ENCODE measurements at places on chromosomes 12 and 14. TPM values are rescaled to one million over a fixed set of nuclear protein-coding genes. Genes with fewer than 3 reads are reported as not detected.

MYH7 gene
- total RNA-seq: 0.10 TPM

GRCh38 chr14:104805326-104805678 is 4.4 kb downstream of the ZBTB42 start:
- DNase-seq: no peak
- H3K4me1 ChIP-seq: peaks cover 8% of the 10 kb centered on the region
- H3K27ac ChIP-seq: no peak overlapping the region
- no peaks in the 10 kb centered on the region for H3K27me3 ChIP-seq

MAP1LC3B2 gene
- not detected for total RNA-seq

SDS gene
- total RNA-seq: not detected

- no peaks in the 10 kb centered on the region for H3K27me3 ChIP-seq
- H3K4me1 ChIP-seq: peaks cover 11% of the 10 kb centered on the region
- H3K4me3 ChIP-seq: no peak overlapping the region
- DNase-seq: no peak
Measured at GRCh38 chr14:99599393-99599792, 4.6 kb downstream of the CCDC85C start.

DNA sequence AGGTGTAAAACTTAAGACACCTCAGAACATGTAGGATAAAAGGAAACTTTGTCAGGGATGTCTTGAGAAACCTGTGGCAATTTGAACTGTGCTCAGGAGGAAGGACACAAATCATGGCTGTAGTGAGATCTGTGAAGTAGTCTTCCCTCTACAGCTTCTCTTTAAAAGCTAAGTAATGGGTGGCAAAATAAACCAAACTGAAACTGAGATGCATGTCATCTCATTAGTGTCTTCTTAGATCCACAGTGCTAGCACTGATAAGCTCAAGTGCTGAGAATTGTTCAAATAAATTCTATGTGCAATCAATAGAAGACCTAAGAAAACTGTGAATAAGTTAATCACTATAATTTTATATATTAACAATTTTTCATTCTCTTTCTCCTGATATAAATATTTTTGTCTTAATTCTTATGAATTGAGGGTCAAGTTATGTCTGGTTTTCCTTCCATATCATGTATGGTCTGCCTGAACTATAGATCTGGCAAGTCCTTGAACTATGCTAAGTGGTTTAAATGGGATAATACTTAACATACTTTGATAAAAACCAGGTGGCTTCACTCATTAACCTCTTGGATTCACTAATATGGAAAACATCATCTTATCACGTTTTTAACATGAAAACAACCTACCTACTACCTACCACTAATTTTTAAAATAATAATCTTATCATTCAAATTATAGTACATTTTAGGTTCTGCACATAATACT is 27.2 kb downstream of the SYT1 start:
- no peaks in the 10 kb centered on the region for H3K27me3 ChIP-seq
- DNase-seq: no peak
- H3K27ac ChIP-seq: no peak overlapping the region
- H3K4me1 ChIP-seq: no peaks in the 10 kb centered on the region

- DNase-seq: no peak
- H3K4me1 ChIP-seq: no peaks in the 10 kb centered on the region
- no peaks in the 10 kb centered on the region for H3K27me3 ChIP-seq
Measured at GRCh38 chr12:119369907-119370546, 35.5 kb downstream of the CCDC60 start.

GRCh38 chr14:103519043-103519836 is 3.4 kb downstream of the CKB start:
- no peaks in the 10 kb centered on the region for H3K36me3 ChIP-seq
- no peak for DNase-seq
- H3K4me3 ChIP-seq: no peak overlapping the region
- H3K27ac ChIP-seq: no peak overlapping the region
- peaks cover 25% of the 10 kb centered on the region for H3K4me1 ChIP-seq

- H3K36me3 ChIP-seq: no peaks in the 10 kb centered on the region
- no peak overlapping the region for H3K4me3 ChIP-seq
- no peak overlapping the region for H3K27ac ChIP-seq
- no peaks in the 10 kb centered on the region for H3K4me1 ChIP-seq
Measured at GRCh38 chr14:54177641-54178621, 218.9 kb upstream of the CDKN3 start.

DNA sequence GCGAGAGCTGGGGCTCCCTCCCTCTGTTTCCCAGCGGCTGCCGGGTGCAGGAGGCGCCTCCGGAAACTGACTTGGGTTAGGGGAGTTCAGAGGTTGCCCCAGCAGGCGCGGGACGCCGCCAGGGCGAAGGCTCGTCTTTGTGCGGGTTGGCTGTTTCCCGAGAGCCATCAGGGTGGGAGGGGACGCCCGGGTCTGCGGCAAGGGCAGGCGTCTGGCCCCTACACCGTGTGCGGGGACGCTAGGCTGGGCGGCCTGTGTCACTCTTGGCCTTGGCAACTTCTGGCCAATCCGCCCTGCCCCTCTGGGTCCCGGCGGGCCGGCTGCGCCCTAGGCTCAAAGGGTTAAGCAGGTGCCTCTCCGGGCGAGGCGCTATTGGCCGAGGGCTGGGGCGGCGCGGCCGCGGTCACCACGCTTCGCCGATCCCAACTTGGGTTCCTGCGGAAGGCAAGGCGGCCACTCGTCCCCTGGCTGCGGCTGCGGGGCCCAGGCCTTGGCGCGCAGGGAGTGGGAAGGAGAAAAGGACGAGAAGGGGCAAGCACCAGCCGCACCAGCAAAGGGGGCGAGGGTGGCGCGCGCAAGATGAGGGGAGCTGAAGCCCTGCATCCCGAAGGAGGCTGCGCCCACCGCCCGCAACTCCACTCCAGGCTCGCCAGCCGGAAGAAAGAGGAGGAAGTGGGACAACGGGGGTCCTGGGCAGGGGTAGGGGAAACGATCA is 5.6 kb upstream of the NPAS3 start:
- H3K4me3 ChIP-seq: no peak overlapping the region
- no peaks in the 10 kb centered on the region for H3K36me3 ChIP-seq
- H3K27ac ChIP-seq: no peak overlapping the region

DNA sequence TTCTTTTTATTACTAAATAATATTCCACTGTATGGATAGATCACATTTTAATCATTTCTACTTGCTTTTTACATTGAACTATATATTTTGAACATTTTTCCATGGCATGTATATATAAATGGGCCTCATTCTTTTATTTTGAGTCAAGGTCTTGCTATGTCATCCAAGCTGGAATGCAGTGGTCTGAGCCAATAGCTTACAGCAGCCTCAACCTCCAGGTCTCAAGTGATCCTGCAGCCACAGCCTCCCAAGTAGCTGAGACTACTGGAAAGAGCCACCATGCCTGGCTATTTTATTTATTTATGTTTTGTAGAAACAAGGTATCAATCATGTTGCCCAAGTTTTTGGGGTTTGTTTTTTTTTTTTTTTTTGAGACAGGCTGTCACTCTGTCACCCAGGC is 7.6 kb downstream of the FCF1 start:
- no peaks in the 10 kb centered on the region for H3K4me1 ChIP-seq
- no peak overlapping the region for H3K4me3 ChIP-seq
- no peak for DNase-seq
- no peaks in the 10 kb centered on the region for H3K36me3 ChIP-seq
- H3K27ac ChIP-seq: no peak overlapping the region
- H3K27me3 ChIP-seq: no peaks in the 10 kb centered on the region

AQP6 gene
- not detected for total RNA-seq

- no peak overlapping the region for H3K4me3 ChIP-seq
- H3K36me3 ChIP-seq: no peaks in the 10 kb centered on the region
- H3K27ac ChIP-seq: no peak overlapping the region
- H3K27me3 ChIP-seq: no peaks in the 10 kb centered on the region
Measured at GRCh38 chr14:103014466-103015228, 42.7 kb downstream of the CDC42BPB start.

ACSM4 gene
- total RNA-seq: not detected

MUCL1 gene
- not detected for total RNA-seq

DNA sequence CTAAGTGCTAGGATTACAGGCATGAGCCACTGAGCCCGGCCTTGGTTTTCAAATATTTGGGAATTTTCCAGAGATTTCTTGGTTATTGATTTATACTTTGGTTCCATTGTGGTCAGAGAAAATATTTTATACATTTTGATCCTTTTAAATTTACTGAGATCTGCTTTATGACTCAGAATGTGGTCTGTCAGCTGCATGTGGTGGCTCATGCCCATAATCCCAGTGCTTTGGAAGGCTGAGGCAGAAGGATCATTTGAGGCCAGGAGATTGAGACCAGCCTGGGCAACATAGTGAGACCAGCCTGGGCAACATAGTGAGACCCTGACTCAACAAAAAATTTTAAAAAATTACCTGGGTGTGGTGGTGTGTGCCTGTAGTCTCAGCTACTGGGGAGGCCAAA is 49.8 kb downstream of the ADCK1 start:
- H3K27me3 ChIP-seq: no peaks in the 10 kb centered on the region
- no peak overlapping the region for H3K27ac ChIP-seq
- H3K36me3 ChIP-seq: no peaks in the 10 kb centered on the region
- H3K4me3 ChIP-seq: no peak overlapping the region

DNA sequence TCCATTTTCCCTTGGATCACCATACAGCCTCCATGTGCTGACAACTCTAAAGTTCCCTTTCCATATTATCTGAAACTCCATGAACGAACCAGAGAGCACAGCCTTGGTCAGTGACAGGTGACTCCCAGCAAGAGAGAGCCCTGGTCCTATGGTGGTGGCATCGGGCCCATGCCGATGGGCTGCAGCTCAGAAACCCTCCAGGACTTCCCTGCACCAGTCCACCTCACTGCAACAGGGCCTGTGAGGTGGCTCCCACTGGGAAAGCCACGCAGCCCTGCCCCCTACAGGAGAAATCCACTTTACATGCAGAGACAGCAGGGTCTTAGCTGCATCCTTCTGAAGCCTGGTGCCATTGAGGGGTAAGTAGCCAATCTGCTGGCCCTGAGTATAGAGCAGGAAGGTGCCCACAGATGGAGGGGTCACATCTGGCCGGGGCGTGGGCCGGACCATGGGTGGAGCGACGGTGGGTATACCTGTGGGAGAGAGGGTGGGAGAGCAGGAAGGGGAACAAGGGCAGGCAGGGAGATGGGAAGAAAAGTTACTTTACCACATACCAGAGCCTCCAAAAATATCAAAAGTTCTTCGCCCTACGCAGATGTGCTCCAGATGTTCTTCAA is 24.7 kb downstream of the RTRAF start:
- no peaks in the 10 kb centered on the region for H3K27me3 ChIP-seq
- DNase-seq: no peak
- no peak overlapping the region for H3K4me3 ChIP-seq
- H3K27ac ChIP-seq: no peak overlapping the region
- H3K4me1 ChIP-seq: no peaks in the 10 kb centered on the region
- H3K36me3 ChIP-seq: peaks cover 14% of the 10 kb centered on the region

ERP27 gene
- 0.93 TPM for total RNA-seq

CD9 gene
- total RNA-seq: 8.3 TPM

GRCh38 chr12:116332705-116333380 is 55.4 kb upstream of the MED13L start:
- H3K4me1 ChIP-seq: peaks cover 33% of the 10 kb centered on the region
- DNase-seq: no peak
- H3K36me3 ChIP-seq: no peaks in the 10 kb centered on the region
- peak overlapping the region; percentile 4 for H3K27ac ChIP-seq
- no peak overlapping the region for H3K4me3 ChIP-seq

DNA sequence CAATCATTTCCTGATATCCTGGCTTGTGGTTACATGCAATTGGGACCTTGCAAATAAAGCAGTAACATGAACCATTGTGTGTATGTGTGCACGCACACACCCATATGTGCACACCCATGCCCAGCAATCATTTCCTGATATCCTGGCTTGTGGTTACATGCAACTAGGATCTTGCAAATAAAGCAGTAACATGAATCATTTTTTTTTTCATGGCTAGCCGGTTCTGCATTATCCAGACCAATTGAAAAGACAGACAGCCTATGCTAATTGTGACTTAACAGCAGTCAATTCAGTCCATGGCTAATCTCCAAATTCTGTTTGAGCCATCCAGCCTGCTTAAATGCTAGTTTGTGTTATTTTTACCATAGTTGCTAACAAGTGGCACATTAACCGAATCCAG is 134.3 kb downstream of the TTC7B start:
- peaks cover 5% of the 10 kb centered on the region for H3K27me3 ChIP-seq
- H3K36me3 ChIP-seq: no peaks in the 10 kb centered on the region
- no peak for DNase-seq
- H3K4me3 ChIP-seq: no peak overlapping the region
- no peak overlapping the region for H3K27ac ChIP-seq
- no peaks in the 10 kb centered on the region for H3K4me1 ChIP-seq

DNA sequence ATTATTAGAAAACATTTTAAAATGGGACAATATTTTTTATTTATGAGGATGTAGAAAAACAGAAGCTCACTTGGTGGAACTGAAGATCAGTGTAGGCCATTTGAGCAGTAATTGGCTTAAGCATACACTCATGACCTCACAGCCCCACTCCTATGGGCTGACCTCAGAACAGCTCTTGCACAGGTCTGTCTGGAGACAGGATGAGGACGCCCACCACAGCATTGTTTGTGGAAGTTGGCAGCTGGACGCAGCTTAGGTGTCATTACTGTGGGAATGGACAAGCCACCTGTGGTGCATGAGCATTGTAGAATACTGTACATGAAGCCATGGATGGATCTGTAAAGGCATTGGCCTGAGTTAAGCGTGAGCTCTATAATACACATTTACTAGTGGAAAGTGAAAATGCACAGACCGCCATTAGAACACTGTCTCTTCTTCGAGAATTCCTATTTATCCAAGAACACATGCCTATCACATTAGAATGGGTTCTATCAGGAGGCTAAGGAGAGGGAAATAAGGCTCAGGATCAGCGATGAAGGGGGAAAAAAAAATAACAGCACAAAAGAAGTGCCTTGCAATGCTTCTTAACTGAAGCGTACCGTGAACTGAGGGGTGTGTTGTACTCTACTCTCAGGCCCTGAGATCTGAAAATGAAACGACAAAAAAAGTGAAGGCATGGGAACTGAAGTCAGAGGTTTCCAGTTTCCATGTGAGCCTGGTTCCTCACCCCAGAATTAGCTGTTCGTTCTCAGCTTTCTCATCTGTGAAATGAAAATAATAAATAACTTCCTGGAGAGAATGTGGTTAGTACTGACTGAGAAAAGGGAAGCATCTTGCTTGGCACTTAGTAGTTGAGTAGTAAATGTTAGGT is 33.6 kb downstream of the KCNA1 start:
- DNase-seq: peak; percentile 94
- H3K27ac ChIP-seq: peak overlapping the region; percentile 94
- peak overlapping the region; percentile 48 for H3K4me3 ChIP-seq
- no peaks in the 10 kb centered on the region for H3K36me3 ChIP-seq

- H3K27ac ChIP-seq: no peak overlapping the region
- DNase-seq: no peak
- H3K27me3 ChIP-seq: no peaks in the 10 kb centered on the region
- H3K4me1 ChIP-seq: no peaks in the 10 kb centered on the region
- no peak overlapping the region for H3K4me3 ChIP-seq
Measured at GRCh38 chr14:26867171-26867757, 269.4 kb upstream of the NOVA1 start.

DNA sequence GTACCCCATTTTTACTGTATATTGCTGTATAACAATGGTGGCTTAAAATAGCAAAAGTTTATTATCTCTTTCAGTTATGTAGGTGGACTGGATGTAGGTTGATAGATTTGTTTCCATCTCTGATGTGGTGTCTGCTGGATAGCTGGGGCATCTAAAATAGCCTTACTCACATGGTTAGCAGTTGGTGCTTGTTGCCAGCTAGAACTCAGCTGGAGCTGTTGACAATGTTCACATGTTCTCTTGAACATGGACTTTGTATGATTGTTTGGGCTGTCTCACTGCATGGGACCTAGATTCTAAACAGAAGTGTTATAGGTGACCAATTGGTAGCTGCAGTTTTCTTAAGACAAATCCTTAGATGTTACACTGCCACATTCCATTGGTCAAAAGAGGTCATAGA is 126.9 kb downstream of the GPHN start:
- H3K27me3 ChIP-seq: no peaks in the 10 kb centered on the region
- H3K4me3 ChIP-seq: no peak overlapping the region
- H3K4me1 ChIP-seq: no peaks in the 10 kb centered on the region

All from GM12878 (cell line).